NCI-H2081 treated with DMSO at 0.1 percent for 48 hours (cell line): ENCODE measurements at places on chromosomes 1 and 21.

DNA sequence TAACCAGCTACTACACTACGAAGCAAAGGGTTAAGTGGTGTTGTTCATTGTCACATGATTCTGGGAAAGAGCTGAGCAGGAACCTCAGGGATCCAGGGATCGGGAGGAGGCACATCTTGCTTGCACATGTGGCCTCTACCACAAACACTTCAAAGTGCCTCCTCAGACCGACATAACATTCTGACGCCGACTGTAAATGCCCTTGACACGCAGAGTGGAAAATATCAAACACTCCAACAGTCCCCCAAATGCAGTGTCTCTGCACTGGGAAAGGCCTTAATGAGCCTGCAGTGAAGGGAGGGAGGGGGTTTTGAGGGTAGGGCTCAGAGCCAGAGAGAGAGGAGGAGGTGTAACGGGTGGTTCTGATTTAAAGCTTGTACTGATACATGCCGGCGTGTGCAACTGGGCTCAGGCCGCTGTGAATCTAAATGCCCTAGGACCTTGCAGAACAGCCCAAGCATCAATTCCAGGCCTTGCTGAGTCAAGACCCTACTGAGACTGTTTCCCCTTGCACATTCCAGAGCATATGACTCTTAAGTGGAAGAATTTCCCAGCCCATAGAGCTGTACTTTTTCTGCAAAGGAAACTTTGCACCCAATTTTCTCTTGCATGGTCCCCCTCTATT lies 163.7 kb downstream of the NTMT2 start:
- no peak for DNase-seq

- no peak for DNase-seq
Measured at GRCh38 chr1:14310476-14310875, 288.0 kb upstream of the KAZN start.

DNA sequence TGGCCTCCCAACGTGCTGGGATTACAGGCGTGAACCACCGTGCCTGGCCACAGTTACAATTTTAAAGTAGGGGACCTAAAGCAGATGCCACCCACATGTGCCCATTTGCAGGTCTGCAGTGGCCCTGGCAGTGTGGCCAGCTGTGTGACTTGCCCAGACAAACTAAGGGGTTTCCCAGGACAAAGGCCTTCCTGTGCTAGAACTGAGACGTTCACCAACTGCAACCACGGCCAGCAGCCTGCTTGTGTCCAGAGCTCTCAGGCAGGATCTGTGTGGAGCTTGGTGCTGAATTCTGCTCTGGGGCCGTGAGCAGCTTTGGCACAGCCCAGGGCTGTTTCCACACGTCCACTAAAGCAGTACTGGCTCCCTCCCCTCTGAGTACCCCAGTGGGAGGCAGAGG lies 10.6 kb upstream of the PTTG1IP start:
- no peak for DNase-seq

GRCh38 chr1:17780916-17781315 lies 25.8 kb downstream of the ACTL8 start:
- no peak for DNase-seq

DNA sequence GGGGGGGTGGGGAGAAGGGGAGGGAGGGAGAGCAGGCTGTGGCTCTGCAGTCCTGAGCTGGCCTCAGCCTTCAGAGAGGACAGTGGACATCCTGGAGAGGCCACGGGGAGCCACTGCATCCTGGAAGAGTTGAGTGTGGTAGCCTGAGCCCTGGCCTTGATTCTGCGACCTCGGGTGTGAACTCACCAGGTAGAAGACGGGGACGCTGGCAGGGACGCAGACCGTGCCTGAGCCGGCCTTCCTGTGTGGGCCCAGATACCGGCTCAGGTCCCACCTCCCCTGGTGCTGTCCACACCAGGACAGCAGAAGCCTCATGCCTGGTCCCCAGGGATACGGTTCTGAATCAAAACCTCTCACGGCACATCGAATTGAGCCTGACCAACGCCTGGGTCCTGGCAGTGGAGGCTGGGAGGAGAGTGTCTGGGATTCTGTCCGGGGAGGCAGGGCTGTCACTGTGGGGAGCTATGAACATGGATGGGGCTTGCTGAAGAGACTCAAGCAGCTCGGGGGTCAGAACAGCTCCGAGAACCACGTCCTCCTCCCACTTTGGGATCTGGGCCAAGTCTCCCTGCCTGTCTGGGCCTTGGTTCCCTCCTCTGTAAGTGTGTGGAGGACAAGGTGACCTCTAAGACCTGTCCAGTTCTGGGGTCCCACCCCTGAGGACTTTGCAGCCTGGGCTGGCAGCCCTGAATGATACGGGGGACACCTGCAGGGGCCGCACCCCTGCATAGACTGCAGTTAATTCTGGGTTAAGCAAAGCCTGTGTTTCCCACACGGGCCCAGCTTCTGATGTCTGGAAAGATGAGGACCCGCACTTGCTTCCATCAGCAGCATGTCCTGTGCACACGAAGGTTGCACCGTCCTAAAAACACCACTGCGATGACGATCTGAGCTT lies 30.4 kb downstream of the RRP1 start:
- DNase-seq = no peak

- no peak for DNase-seq
Measured at GRCh38 chr1:36161641-36162531, 5.9 kb downstream of the MAP7D1 start.

DNA sequence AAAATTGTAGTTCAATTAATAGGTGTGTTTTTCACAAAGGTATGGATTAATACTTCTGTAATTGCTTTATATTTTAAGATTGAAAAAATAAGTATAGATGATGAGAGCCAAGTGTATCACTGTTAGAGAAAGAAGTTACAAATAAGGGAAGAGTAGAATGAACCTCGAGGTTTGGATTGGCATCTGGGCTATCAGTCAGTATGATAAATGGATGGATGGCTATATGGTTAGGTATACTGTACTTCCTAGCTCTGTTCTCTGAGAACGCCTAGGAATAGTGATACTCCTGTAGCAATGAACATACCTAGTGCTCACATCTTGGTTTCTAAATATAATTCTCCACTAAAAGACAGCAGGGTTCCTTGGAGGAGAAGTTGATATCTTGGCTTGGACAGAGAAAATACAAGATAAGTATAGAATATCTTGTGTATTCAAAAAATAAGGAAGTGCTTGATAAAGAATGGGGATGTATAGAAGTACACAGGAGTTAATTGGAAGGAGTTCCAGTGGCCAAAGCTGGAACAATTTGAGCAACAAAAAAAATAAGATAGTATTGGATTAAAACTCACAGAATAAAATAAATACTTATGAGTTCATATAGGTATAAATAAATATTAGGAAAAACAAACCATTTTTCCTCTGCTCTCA lies 12.4 kb downstream of the IPO9 start:
- no peak for DNase-seq

DNA sequence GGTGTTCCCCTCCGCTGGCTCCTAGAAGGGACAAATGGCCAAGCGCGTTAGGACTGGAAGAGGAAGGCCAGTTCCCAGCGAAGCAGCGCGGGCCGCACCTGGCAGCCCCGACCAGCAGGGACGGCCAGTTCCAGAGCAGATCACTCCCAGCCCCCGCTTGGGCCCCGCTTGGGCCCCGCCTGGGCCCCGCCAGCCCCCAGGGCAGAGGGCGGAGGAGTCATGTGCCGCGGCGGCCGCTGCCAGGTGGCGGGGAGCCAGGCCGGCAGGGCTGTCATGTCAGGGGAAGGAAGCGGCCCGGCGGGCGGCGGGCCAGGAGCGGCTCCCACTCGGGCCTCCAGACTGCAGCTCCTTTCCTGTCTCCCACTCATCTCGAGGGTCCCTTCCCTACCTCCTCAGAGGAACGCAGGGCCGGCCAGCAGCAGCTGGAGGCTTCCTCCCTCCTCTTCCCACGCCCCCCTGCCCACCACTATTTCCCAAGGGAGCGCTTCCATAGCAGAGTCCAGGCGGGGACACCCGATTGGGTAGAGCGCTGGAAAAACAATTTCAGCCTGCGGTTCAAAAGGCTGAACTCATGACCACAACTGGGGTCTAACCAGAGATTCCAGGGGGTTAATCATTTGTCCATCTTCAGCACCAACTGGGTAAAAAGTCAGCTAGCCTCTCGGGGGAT lies 16.5 kb downstream of the ZNF697 start:
- no peak for DNase-seq

- no peak for DNase-seq
Measured at GRCh38 chr1:66998972-66999371, 55.0 kb downstream of the SLC35D1 start.

GRCh38 chr1:212612041-212612961 lies 3.7 kb downstream of the ATF3 start:
- DNase-seq = no peak

GRCh38 chr1:51515312-51515960 lies 3.6 kb downstream of the EPS15 start:
- DNase-seq = no peak

- no peak for DNase-seq
Measured at GRCh38 chr1:63861052-63861691, 87.4 kb downstream of the ROR1 start.

GRCh38 chr1:191558379-191558778 lies 599.9 kb upstream of the RGS18 start:
- DNase-seq = no peak

DNA sequence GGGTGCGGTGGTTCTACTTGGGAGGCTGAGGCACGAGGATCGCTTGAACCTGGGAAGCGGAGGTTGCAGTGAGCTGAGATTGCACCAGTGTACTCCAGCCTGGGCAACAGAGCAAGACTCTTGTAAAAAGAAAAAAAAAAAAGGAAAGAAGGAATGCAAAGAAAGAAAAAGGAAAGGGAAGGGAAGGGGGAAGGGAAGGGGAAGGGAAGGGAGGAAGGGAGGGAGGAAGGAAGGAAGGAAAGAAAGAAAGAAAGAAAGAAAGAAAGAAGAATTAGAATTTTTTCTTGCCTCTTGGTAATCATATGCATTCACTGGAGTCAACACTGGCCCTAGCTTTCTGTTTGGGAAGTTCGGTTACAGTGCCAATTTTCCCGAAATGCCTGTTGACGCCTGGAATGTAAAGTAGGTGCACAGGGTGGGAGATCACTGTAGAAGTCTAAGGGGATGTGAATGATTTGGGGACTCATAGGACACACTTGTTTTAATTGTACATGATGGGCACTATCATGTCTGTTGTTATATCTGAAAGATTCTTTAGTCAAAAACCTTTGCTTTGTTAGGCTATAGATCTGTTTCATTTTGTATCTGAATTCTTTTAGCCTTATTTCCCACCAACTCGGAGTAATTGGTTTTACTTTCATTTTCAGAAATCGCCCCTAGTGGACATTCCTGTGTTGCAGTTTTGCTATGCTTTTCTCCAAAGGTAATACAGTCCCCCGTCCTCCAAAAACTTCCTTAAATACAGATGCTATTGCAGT lies 59.8 kb upstream of the MORC3 start:
- no peak for DNase-seq

DNA sequence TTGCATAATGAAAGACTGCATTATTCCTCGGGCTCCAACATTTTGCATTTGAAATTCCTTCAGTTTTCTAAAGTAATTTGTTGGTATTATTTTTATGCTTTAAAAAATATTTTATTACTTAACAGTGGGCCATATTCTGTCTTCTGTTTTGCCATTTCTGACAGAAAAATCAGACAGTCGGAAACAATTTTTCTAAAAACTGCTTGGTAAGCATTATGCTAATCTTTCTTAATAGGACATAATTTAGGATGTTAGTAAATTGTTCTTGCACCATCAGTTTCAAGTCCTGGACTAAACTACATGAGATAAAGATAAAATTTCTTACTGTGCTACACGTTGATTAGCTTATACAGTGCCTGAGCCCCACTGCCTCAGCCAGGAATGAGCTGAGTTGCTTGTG lies 11.2 kb downstream of the RGL1 start:
- no peak for DNase-seq

- peak; percentile 4 for DNase-seq
Measured at GRCh38 chr21:36135391-36136102, 668 bp downstream of the CBR3 start.

DNA sequence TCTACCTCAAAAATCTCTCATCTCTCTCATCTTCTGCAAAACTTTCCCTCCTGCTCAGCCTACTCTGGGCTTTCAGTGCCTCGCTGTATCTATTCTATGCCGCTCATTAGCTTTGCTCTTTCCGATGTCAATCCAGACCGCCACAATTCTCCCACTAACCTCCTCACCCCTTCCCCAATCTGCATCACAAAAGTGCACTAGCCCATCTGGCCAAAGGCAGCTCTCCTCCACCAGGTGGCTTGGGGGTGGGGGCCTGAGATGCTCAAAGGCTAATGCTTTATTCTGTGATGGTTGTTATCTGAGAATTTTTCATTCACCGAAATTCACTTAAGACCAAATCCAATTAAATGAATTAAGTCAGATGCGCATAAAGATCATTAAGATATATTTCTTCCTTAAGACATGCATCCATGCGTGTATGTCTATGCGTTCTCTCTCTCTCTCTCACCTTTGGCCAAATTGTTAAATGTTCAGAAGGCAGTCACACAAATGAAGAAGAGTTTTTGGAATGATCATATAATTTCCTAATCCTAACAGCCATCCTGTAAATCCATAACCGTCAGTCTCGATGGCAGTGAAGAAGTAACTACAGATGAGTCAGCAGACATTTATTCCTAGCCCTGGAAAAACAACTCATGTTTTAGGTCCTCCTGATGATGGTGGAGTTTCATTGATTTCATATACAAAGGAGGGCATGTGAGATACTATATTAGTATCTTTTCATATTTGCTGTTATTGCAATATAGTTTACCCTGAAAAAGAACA lies 111.3 kb downstream of the C1orf21 start:
- DNase-seq = no peak

DNA sequence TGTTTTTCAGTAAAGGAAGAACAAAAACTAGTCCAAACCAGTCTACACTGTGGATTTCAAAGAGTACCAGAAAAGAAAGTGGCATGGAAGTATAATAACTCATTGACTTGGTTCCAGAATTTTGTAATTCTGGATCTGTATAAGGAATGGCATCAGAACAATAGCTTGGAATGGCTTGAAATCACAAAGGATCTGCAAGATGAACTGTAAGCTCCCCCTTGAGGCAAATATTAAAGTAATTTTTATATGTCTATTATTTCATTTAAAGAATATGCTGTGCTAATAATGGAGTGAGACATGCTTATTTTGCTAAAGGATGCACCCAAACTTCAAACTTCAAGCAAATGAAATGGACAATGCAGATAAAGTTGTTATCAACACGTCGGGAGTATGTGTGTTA lies 21.3 kb downstream of the CHODL start:
- no peak for DNase-seq

- peak; percentile 10 for DNase-seq
Measured at GRCh38 chr1:47558601-47559593, 121.1 kb downstream of the FOXD2 start.

DNA sequence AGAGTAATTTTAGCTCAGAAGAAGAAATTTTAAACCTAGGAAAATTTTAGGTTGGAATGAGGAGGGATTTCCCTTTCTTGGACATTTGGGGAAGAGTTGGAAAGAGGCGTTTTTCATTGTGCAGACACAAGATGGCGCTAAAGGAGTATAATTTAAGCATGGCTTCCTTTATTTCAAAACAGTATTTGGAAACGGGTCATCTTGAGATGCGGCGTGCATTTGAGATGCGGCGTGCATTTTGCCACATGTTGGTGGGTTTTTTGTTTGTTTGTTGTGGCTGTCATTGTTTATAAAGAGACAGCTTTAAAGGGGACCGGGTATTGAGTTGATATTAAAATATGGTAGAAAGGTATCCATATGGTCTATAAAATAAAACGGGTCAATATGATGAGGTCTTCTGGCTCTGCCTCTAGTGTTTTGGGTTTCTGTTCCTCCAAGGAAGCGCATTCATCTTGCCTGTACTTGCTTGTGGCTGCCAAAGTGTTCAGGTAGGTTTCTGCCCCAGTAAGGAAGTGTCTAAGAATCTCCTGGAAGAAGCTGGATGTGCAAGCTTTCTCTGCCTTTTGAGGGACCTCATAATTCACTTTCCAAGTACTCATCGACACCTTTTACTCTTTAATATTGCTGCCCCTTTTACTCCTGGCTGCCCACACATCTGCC lies 210.3 kb downstream of the SLC35F3 start:
- peak; percentile 51 for DNase-seq

- no peak for DNase-seq
Measured at GRCh38 chr1:234697015-234697414, 87.0 kb upstream of the IRF2BP2 start.
